ENCODE measurements at places on chromosomes 11 and 22.

- peak; percentile 25 for DNase-seq
Measured at GRCh38 chr11:45082744-45083543, 63.5 kb upstream of the PRDM11 start.

DNA sequence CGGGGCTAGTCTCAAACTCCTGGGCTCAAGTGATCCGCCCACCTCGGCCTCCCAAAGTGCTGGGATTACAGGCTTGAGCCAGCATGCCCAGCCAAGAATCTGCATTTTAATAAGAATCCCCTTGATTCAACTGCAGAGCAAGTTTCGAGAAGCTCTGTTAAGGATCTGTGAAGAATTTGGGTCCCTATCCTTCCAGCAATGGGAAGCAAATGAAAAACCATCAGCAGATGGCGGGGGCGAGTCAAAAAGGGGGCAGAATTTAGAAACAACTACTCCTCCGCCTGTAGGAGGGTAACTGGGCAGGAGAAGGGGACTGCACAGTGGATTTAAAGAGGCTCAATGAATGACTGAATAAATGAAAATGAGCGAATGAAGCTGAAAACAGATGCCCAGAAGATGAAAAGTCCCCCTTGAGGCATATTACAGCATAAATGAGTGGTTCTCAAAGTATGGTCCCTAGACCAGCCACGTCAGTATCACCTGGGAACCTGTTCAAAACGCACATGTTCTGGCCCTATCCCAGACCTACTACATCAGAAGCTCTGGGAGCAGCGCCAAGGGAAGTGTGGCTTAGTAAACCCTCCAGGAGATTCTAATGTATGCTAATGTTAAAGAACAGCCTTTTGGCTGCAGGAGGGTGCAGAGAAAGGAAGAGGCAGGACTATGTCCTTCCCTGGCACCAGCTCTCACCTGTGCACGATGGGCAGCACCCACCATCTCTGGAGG is 15.0 kb downstream of the VWCE start:
- DNase-seq: no peak

DNA sequence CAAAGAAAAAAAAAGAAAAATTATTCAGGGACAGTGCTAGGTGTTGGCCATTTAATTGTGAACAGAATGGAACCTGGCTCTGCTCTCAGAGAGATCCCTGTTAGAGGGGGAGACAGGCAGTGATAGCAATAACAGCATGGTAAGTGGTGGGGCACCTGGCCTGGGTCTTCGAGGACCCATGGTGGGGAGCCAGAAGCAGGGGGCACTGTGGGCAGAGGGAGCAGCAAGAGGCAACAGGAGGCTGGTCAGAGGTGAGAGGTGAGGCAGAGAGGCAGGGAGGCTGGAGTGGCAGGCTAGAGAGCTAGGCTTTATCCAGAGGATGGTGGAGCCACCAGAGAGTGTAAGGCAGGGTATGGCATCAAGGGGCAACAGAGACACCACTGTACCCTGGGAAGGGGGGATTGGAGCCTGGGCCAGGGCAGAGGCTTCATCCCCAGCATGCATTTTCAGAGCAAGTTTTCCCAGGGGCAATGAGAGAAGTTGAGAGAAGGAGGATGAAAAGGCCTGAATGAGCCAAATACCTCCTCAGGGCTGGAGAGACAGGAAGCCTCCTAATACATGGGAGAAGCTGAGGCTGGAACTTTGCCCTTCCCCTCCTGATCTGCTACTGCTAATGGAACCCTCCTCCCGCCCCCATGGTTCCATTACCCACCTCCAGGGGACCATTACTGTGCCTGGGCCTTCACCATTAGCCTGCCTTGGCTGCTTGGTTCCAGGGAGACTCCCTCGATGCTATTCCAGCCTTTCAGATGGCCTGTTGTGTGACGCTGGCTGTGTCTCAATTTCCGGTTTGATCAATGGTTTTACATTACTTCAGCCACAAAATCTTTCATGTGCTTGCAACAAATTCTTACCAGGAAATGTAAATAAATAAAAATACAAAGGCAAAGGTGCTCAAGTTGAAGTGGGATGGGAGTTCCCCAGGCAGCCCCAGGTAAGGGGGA is 2.6 kb upstream of the P2RY2 start:
- DNase-seq: no peak

GRCh38 chr11:126514061-126514693 is 158.7 kb downstream of the ST3GAL4 start:
- DNase-seq: no peak

GRCh38 chr11:82811369-82811768 is 77.7 kb upstream of the FAM181B start:
- DNase-seq: no peak

DNA sequence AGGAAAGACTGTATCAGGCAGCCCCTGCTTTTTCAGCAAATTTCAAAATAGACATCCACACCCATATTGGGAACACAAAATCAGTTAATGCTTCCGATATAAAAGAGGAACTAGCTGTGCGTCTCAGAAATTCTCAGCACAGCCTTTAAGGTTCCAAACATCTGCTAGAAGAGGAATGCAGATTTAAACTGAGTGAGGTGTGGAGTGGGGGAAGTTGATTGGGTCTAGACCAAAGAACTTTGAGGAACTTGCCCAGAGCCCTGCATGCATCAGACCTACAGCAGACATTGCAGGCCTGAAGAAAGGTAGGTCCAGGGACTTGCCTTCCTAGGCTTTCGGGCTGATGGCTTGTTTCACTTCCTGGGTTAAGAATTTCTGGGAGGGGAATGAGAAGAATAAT is at the start of gene MS4A4A:
MS4A4A (plus strand) TSS at position 255 of the 400 bp plus-strand sequence; CDS start at position 265, 10 bp downstream.
- DNase-seq: no peak

DNA sequence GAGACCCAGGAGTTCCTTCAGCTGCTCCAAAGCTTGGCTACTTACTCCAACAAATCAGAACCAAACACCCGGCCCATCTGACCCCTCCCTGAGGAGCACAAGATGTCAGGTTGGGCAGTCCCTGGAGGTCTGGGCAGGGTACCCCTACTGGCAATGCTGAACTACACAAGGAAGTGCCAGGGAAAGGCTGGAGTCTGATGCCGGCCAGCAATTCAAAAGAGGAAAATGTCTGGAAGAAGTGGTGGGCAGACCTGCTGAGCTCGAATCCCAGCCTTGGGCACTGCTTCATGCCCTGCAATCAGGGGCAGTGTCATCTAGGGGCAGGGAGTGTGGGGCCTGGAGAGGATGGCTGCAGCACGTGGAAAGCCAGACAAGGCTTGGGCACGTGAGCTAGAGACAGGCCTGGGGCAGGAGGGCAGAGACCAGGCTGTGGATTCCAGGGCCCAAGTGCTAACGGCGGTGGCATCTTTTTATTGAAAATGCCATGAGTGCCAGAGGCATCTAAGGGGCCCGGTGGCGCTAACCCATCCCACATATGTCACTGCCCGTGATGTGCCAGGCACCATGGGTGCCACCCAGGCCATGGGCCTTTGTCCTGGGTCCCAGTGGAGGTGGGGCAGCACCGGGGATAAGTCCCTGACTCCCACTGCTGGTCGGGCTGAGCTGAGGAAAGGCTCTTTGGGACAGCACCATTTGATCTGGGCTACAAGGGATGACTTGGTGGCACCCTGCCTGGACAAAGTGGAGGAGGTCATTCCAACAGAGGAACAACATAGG is 97.9 kb upstream of the PITPNB start:
- no peak for DNase-seq

DNA sequence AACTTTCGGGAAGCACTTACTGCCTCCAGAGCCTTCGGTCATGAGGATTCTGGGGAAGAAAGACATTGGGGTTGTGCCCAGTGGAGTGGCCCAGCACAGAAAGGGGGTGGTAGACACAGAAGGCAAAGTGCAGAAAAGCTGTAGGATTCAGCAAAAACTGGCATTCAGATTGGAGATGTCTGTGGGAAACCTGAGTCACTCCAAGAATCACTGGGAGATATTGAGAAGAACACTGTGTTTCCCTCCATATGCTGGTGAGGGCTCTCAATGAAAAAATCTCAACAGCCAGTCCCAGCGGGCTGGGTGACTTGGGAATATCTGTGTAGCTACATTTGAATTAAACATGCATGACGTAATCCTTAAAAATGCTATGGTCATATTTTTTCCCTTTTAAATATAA is 61.2 kb upstream of the RCN1 start:
- no peak for DNase-seq

- DNase-seq: no peak
Measured at GRCh38 chr11:59562292-59562691, 51.0 kb downstream of the OR4D9 start.

DNA sequence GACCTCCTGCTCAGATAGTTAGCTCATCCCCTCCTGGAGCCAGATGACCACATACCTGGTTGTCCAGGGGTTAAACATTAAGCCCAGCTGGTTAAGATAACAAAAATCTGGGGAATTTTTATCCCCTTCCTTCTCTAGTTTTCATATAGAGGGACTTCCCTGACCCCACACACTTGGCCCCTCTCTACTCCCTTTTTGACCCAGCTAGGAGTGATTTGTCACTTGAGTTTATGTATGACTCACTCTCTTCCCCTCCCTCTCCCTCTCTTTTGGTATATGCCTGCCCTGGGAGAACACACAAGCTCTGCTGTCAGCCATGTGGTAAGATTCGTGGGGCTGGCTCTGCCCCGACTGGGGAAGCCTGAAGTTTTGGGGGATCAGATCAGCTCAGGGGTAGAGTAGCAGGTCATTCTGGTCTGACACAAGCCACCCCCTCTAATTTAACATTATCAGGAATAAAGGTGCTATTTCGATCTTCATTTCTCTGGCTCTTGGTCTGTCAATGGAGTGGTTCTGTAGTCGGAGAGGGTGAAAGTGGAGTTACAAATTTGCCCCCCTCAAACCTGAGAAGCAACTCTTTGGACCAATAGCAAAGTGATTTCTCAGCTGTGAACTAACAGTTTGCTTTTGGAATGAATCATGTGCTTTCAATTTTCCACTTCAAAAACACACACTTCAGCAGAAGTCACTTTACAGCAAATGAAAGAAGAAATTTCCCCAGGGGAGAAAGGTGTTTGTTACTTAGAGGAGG is 415.3 kb upstream of the CADM1 start:
- no peak for DNase-seq

DNA sequence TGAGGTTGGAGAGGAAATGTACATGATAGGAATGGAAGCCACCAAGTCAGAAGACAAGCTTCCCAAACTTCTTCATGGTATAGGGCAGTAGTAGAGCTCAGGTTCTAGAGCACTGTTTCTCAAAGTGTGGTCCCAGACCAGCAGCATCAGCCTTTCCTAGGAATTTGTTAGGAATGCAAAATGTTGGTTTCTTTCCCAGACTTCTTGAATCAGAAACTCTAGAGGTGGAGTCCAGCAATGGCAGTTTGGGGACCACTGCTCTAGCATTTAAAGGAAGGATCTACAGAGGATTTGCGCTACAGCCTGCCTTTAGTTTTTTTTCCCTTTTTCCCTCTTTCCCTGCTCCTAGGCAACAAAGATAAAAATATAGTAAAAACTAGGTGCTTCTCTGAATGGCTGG is 17.0 kb upstream of the MMP12 start:
- no peak for DNase-seq

- no peak for DNase-seq
Measured at GRCh38 chr22:39244496-39245129, at the start of gene PDGFB. Gene PDGFB, minus strand, starts transcription at chr22:39244982. Its CDS starts 1,019 bp downstream, at chr22:39243963.

GRCh38 chr11:107741044-107741823 is 29.4 kb upstream of the SLN start:
- peak; percentile 23 for DNase-seq

GRCh38 chr11:3368199-3368598 is 10.7 kb downstream of the ZNF195 start:
- DNase-seq: no peak

GRCh38 chr11:72668629-72669347 is 5.4 kb downstream of the PDE2A start:
- DNase-seq: no peak

DNA sequence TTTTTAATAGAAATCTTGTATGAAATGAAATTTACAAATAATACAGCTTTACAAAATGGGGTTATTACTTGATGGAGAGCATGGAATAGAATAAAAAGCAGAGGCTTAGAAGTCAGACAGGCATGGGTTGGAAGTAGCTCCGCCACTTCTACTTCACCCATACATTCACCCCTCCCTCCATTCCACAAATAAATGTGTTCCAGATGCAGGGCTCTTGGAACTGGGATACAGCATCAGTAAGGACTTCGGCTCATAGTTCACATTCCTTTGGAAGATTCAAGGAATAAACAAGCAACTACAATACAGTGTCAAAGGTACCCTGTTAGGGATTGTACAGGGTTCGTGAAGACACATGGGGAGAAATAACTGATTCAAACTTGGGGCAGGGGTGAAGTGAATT is 156.8 kb downstream of the WNT11 start:
- DNase-seq: no peak

- DNase-seq: no peak
Measured at GRCh38 chr11:75306529-75306928, 44.9 kb downstream of the ARRB1 start.

DNA sequence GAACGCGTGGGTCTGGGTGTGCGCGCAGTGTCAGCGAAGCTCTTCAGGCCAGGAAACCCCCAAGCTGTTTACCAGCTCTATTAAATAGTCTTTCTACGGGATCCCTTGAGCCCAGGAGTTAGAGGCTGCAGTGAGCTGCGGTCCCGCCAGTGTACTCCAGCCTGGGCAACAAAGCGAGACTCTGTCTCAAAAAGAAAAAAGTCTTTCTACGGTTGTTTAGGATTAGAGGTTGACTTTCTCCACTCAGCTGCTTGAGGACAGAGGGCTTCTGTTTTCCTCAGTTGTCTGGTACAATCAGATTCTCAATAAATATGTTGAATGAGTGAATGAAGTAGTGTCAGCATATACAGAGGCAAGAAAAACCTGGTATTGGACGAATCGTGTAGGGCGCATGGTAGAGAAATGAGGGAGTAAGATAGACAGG is 619 bp downstream of the SART1 start:
- DNase-seq: no peak

GRCh38 chr11:65309006-65309405 is 5.7 kb upstream of the CDC42EP2 start:
- DNase-seq: no peak

- DNase-seq: no peak
Measured at GRCh38 chr11:95371153-95371552, 140.2 kb upstream of the SESN3 start.

GRCh38 chr11:127018683-127019279 is 18.2 kb upstream of the KIRREL3 start:
- no peak for DNase-seq

DNA sequence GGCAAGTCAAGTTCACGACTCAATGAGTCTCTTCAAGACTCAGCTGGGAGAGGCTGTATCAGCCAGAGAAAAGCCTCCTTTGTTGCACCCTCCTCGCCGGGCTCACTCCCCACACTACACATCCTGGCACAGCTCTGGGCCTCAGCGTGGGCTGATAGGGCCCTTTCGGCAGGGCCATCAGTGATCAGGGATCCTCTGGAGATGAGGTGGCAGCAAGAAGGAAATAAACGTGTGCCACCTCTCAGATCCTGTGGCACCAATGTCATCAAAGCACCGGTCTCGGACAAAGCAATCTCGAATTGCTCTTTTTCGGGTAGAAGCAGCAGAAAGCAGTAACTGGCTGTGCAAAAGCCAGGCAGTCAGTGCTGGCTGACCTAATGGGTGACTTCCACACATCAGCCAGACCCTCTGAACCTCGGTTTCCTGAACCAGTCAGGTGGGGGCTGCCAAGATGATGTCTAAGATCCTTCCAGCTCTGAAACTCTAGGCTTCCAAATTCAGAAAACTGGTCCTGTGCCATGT is 2.1 kb downstream of the EHD1 start:
- no peak for DNase-seq

GRCh38 chr11:36487619-36488018 is 22.5 kb downstream of the TRAF6 start:
- no peak for DNase-seq
